NCI-H1092 (cell line): ENCODE measurements at places on chromosomes 13 and 19.

- peak; percentile 77 for DNase-seq
These were observed 550 bp upstream of the DLL3 start for GRCh38 chr19:39497996-39498797.

DNA sequence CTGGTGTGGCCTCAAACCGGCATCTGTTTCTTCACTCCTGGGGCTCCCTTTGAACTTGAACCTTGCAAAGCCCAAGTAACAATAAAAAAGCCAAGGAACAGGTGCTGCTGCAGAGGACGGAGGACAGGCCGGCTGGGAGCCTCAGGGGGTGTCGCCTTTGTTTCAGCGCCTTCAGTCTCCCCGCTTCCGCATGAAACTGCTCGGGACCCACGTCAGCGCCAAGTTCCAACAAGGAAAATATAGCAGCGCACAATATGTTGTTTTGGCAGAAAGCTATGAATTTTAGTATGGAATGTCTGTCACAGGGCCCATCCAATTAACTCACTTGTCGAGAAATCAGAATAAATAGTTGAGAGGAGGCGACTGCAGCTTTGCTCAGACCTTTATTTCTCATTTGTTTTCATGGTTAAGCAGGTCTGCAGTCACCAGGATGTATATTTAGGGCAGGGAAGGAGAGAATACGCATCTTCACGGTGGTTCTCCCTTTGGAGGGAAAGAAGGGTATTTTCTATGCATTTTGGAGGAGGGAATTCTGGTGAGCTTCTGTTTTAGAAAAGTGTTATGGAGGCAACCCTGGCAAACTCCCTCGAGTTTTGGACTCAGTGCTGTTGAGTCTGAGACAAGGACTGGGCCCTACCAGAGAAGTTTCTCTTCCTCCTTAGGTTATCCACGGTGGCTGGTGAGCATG is 34.3 kb upstream of the MEDAG start:
- no peak for DNase-seq

- no peak for DNase-seq
These were observed 9.5 kb downstream of the FGF22 start for GRCh38 chr19:648904-649801.

GRCh38 chr13:94323764-94324758 is 155.4 kb downstream of the DCT start:
- DNase-seq: no peak

DNA sequence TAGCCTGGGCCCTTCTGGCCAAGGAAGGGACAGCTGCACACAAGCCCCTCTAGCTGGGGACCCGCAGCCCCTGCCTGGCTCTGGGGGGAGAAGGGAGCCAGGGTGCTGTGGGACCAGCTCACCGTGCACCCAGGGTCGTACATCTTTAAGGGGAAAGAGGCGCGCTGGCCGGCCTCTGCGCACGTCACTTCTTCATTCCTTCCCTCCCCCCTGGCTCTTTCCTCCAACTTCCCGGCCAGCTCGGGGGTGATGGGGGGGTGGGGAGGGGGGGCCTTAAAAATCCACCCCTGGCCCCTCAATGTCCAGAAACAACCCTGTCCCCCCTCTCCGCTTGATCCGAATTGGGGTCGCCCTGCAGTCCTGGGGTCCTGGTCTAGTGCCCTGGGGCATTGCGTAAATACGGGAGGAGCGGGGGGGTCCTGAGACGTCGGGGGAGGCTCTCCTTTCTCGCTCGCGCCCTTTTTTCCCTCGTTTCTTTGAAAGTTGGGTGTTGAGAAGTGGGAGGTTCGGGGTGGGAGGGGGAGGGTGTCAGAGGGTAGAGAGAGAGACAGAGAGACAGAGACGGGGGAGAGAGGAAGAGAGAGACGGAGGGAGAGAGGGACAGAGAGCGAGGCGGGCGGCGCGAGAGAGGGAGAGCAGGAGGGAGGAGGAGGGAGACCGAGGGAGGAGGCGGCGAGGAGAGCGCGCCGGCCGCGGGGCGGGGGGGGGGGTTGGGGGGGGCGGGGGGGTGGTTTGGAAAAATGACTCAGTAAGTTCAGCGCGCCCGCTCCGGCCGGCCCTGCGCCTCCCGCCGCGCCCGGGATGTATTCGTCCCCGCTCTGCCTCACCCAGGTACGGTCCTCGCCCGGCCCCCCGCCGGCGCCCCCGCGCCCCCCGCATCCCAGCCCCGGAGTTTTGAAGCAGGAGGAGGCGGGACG is at the start of gene NFIC:
NFIC (plus strand) TSS at position 748 of the 917 bp plus-strand sequence; CDS start at position 802, 54 bp downstream.
- no peak for DNase-seq

DNA sequence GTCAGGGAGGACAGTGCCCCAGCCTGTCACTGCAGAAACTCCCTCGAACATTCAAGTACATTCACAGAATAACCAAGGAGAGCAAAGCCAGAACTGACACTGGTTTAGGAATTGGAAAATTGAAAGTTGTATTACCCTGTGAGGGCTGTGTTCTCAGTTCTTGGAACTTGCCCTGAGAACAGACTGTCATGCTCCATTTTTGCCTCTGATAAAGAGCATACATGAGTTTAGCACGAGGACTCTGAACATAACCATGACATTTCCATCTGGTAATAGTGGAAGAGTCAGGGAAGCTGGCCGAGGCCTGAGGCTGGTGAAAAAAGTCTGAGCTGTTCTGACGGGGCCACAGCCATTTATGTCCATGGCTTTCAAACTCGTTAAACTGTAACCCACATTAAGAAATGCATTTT is 15.2 kb upstream of the SLC25A30 start:
- no peak for DNase-seq

DNA sequence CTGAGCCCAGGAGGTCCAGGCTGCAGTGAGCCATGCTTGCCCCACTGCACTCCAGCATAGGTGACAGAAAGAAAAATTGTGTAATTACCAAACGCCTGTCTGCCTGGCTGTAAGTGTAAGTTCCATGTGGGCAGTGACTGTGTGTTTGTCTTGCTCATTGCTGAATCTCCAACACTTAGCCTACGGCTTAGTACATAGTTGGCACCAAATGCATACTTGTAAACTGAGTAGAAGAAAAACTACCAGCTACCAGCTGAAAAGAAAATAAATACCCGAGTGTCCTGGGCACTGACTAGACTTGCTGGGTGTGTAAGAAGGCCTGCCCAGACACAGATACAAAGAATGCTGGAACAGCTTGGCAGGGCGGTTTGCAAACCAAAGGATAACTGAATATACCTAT is 2.7 kb upstream of the CEBPG start:
- no peak for DNase-seq

DNA sequence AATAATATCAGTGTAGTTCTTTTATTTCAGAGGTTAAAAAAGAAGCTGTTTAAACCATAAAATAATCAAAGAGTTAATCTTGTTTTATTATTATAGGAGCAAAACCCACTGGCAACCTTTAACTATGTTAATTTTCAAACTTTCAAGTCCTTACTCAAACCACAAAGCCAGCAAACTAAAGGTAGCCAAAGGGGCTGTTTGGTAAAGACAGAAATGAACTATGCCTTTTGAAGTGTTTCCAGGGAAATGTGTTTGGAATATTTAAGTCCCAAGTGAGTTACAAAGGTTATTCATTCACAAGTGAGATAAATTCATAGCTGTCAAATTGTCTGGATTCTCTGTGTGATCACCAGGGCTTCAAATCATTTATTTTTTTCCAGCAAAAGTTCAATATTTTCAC is 264.7 kb downstream of the MZT1 start:
- DNase-seq: no peak

- no peak for DNase-seq
These were observed 293.3 kb upstream of the MAB21L1 start for GRCh38 chr13:35769812-35770211.

GRCh38 chr19:6393983-6394412 is 1.0 kb upstream of the GTF2F1 start:
- DNase-seq: no peak

DNA sequence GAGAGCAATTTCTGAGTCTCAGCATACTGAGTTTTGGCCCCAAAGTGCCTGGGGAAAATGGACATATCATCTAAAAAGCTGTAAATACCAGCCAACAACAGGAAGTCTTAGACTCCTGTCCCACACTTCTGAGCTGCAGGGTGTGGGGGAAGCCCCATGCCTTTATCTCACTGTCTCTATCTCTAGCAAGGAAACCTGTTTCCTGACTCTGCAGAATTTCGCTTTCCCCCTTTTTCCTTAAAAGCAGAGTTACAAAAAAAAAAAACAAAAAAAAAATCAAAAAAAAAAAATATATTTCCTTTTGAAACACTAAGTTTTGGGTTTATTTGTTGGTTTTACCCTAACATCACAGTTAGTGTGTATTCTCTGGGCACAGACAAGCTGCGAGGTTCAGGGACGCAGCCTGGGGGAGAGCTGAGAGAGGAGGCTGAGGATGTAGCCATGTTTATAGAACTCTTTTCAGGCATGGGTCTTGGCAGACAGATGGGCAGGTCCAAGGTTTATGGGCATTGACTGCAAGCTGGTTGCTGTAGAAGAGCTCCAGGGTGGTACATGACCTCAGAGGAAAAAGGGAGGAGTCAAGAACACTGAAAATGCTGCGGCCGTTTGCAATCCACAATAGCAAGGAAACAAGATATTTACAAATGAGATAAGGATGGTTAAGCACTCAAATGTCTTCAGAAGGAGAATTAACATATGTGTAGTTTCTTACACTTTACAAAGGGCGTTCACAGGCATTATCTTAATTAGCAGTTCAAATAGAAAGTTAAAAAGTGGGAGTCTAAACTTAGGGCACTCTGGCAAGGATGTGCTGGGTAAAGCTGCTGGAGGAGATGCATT is 4.9 kb downstream of the MBNL2 start:
- no peak for DNase-seq

- peak; percentile 94 for DNase-seq
These were observed 23.9 kb upstream of the ZNF846 start for GRCh38 chr19:9792206-9793070.

DNA sequence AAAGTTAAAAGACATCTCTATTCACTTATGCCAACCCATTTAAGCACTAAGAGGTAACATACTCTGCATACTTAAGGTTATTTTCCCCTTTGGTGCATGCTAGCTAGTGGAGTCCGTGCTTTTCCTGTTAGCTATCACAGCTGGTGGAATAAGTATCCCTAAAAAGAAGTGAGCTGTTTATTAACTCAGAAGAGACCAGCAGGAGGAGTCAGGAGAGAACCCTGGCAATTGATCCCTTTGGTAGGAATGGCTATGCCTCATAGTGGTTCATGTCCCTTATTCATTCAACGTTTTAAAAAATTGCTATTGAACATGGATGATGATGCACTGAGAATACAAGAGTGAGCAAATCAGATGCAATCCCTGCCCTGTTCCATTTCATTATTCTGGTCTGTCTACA is 12.4 kb upstream of the NEK5 start:
- no peak for DNase-seq

DNA sequence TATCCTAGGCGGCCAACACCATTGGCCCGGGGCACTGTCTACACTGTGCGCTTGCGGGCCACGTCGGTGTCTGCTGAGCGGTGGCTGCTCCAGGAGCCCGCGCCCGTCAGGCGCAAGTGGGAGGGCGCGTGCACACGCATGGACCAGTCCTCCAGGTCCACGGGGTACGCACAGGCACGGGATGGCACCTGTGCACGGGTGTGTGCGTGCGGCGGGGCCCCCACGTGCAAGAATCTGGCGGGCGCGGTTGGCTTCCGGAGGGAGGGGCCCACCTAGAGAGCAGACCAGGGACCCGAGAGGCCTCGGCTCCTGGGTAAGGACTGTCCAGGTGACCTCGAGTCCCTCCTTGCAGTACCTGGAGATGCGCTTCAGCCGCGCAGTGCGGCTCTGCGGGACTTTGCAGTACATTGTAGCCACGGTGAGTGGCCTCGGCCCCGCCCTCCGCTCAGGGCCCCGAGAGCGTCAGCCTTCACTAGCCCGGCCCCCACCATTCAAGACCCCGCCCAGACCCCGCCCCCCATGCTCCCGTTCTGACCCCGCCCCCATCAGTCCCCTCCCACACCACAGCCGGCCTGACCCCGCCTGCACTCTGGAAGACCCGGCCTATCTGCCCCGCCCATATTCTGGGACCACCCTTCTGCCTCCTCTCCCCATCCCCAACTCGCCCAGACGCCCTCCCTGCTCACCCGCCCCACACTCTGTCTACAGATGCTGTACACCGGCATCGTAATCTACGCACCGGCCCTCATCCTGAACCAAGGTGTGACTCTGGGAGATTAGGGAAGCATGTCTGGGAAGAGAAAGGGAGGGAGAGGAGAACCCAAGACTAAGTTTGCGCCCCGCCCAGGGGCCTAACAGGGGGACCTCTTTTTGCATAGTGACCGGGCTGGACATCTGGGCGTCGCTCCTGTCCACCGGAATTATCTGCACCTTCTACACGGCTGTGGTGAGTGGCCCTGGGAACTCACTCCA is 2.3 kb downstream of the SLC5A5 start:
- DNase-seq: no peak

DNA sequence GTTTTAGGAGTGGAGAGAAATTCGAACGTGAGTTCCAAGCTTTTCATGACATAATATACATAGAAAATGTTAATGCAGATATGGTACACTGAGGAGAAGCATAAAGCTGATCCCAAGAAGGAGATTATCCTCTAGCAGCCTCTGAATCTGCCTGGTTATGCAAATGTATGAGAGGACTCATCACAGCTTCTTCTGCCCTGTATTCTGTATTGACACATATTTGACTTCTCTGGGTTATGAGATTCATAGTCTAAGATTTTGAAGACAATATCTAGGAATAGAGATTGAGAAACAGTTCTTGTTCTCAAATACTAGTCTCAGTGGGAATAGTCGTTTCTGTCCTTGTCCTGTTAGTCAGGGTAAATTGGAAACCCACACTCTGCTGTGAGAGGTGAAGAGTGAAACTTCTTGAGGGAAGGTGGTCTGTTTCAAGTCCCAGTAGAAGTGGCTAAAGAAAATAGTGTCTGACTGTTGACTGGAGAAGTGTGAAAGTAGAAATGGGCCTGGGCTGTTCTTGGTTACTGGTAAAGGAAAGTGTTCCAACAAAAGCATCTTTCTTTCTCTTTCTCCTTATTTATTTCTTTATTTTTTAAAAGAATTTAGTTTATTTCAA is 1356.6 kb downstream of the SLITRK5 start:
- DNase-seq: no peak

GRCh38 chr19:39828015-39828653 is 5.8 kb downstream of the DYRK1B start:
- DNase-seq: no peak

DNA sequence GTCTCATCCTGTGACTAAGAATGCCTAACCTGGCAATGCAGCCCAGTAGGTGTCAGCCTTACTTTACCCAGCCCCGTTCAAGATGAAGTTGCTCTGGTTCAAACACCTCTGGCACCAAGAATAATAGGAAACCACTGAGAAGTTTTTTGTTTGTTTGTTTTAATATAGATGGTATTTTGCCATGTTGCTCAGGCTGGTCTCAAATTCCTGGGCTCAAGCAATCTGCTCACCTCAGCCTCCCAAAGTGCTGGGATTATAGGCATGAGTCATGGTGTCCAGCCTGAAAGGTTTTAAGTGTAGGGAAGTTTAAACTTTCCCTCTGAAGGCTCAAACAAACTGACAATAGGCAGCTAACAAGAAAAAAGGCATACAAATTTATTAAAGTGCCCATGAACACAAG is 51.2 kb upstream of the ABCC4 start:
- DNase-seq: no peak
